T follicular helper cell (primary cell): ENCODE measurements at places on chromosomes 12 and 14.

DNA sequence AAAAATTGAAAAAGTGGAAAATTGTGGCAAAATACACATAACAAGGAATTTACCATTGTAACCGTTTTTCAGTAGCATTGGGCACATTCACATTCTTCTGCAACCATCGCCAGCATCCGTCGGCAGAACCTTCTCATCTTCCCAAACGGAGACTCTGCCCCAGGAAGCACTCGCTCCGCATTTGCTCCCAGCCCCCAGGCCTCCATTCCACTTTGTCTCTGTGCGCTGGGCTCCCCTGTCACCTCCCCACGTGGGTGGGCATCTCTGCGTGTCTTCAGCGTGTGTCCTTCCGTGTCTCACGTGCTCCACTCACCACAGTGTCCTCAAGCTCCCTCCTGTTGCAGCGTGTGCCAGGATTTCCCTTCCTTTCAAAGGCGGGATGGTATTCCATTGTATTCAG lies 9.9 kb downstream of the GPR132 start:
- DNase-seq = no peak

DNA sequence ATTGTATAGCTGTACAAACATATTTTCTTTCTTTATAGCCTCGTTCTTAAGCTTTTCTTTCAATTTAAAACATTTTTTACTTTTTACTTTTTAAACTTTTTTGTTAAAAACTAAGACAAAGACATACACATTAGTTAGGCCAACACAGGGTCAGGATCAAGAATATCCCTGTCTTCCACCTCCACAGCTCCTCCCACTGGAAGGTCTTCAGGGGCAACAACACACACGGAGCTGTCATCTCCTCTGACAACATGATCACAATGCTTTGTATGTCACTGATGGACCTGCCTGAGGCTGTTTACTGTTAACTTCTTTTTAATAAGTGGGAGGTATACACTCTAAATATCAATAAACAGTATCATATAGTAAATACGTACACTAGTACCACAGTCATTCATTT lies 191.3 kb downstream of the SYT10 start:
- DNase-seq = no peak

DNA sequence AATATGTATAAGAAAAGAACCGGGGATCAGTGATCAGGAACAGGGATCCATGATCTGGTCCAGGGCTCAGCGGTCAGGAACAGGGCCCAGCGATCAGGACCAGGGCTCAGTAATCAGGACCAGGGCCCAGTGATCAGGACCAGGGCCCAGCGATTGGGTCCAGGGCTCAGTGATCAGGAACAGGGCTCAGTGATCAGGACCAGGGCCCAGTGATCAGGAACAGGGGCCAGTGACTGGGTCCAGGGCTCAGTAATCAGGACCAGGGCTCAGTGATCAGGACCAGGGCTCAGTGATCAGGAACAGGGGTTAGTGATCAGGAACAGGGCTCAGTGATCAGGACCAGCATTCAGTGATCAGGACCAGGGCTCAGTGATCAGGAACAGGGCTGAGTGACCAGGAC lies 56.3 kb downstream of the TMEM121 start:
- DNase-seq = no peak

DNA sequence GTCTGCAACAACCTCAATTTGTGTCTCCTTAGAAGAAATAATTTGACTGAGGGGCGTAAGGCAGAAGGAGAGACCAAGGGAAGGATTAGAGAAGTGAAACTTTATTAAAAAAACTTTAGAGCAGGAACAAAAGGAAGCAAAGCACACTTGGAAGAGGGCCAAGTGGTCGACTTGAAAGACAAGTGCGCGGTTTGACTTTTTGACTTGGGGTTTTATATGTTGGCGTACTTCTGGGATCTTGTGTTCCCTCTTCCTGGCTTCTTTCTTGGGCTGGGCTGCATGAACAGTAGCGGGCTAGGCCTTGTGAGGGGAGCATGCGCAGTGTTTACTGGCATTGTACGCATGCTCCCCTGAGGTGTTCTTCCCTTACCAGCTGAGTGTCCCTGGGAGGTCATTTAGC lies 369.3 kb upstream of the DCN start:
- DNase-seq = no peak

- no peak for DNase-seq
Observed at GRCh38 chr14:84288781-84289180, 1241.2 kb upstream of the FLRT2 start.

DNA sequence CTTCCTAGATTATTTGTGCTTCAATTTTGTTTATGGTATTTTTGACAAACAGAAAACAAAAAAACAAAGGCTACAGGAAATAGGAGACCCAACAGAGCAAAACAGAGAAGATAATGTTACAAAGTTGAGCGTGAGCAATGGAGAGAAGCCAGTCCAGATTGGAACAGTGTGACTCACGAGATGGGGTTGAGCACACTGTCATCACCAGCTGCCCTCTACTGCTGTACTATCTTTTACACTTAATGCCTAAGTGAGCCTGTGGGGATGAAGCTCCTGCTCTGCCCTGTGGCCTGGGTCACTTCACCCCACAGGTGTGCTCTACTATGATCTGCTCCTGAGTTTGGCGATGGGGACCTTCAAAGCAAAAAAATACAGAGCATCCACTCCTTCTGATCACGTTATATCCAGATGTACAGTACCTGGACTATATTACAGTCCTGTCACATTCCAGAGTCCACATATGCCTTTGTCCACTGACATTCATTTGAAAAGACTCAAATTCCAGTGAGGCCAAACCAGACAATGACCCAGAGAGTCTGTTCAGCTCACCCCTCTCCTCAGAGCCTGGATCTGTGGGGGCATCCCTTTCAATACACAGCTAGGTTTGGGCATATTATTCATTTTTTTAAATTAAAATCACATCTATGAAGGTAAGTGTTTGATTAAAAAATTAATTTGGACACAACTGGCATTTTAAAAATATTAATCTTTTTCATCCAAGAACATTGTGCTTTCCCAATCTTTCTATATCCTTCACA lies 4.4 kb downstream of the IPO8 start:
- no peak for DNase-seq

DNA sequence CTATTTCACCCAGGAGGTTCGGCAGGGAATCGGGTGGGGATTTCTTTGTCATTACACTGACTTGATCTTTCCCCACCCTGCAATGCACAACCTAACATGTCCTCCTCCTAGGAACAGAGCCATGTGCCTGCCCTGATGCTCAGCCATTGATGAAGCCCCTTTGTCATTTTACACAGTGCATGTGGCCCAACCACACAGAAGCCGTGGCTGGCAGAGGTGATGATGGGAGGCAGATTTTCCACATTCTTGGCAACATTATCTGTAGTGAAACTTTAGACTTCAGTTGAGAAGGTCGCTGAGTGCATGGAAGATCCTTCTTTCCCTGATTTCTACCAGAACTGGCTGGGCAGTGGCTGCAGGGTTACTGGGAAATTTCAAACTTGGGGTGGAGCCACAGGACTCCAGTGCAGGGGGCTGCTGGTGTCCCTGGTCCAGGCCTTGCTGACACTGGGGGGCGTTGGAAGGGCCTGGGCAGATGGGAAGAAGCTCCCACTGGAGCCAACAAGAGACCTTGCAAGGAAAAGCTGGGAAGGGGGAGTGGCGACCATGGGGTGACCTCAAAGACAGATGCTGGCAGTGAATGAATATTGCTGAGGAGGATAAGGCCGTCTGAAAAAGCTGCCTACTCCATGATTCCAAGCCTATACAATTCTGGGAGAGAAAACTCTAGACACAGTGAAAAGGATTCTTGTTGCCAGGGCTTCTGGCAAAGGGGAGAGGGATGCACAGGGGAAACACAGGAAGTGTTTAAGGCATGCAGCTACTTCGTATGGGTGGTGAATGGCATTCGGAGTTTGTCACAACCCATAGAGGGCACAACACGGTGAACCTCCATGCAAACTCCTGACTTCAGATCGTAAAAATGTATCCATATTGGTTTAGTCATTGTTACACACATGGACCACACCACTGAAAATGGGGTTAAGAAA lies 41.8 kb upstream of the P2RX7 start:
- no peak for DNase-seq

GRCh38 chr12:31029468-31029867 lies 44.2 kb upstream of the DDX11 start:
- DNase-seq = no peak

- DNase-seq = no peak
Observed at GRCh38 chr12:129900306-129900705, 3.5 kb downstream of the TMEM132D start.

DNA sequence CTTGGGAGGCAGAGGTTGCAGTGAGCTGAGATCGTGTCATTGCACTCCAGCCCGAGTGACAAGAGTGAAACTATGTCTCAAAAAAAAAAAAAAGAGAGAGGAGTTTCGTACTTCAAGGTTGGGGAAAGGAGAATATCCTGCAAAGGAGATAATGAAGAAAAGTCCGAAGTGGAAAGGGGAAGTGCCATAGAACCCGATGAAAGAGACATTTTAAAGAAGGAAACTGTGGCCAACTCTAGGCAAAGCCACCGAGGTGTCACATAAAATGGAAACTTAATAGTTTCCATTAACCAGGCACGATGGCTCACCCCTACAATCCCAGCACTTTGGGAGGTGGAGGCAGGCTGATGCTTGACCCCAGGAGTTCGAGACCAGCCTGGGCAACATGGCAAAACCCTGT lies 15.0 kb upstream of the LTBP2 start:
- no peak for DNase-seq

DNA sequence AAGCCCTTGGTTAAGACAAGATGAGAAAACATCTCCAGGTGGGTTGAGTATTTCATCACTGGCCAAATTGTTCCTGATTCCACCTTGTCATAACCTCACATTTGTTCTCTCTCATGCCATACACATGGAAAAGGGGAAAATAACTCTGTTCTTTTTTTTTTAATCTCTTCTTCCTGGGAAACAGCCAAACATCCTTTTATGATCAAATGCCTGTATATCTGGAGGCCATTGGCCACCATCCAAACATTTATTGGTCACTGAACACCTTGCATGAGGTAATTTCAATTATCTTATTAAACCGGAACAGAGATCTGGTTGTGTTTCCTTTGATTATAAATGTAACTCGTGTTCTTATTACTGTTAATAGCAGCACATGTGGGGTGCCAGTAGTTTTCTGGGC lies 469.6 kb downstream of the NPAS3 start:
- no peak for DNase-seq

DNA sequence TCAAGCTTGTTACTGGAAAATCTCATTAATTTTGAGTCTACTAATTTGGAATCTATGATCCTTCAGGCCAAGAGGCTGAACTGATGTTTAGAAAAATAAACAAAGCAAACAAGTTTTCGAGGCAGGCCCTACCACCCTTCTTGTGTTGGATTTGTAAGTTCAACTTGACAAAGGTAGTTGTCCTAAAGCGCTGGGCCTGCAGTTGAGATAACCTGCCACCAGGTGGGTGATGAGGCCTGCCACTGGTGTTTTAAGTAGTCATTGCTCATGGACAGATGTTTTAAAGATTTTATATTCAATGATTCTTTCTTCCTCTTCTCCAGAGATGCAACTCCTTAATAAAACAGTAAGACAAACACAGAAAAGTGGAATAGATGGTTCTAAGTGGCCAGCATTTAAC lies 19.4 kb downstream of the ACVRL1 start:
- DNase-seq = peak; percentile 5

DNA sequence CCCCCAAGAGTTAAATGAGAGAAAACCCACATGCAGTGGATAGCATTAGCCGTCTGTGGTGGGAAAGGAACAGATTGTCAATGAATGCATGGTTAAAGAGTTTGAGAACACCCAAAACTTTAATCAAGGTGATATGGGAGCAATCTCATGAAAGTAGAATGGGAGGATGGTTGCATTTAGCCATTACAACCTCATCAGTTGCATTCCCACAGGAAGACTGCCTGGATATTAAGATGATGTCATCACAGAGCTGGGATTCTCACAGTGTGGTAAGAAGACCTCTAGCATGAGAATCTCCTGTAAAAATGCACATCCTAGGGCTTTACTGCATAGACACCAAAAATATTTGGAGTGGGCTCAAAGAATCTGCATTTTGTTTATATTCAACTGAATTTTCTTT lies 284.9 kb downstream of the RGS6 start:
- no peak for DNase-seq

- DNase-seq = peak; percentile 16
Observed at GRCh38 chr12:19129486-19130223, at the start of gene PLEKHA5. TSS of gene PLEKHA5 (plus strand) at chr12:19129733. CDS start at chr12:19129800, 67 bp downstream.

- no peak for DNase-seq
Observed at GRCh38 chr14:81222691-81223090, 1.9 kb upstream of the GTF2A1 start.

- no peak for DNase-seq
Observed at GRCh38 chr12:52035190-52035589, 16.1 kb upstream of the NR4A1 start.

GRCh38 chr14:99682809-99683618 lies 1.1 kb upstream of the CYP46A1 start:
- peak; percentile 68 for DNase-seq

GRCh38 chr14:26621807-26622560 lies 24.2 kb upstream of the NOVA1 start:
- no peak for DNase-seq

DNA sequence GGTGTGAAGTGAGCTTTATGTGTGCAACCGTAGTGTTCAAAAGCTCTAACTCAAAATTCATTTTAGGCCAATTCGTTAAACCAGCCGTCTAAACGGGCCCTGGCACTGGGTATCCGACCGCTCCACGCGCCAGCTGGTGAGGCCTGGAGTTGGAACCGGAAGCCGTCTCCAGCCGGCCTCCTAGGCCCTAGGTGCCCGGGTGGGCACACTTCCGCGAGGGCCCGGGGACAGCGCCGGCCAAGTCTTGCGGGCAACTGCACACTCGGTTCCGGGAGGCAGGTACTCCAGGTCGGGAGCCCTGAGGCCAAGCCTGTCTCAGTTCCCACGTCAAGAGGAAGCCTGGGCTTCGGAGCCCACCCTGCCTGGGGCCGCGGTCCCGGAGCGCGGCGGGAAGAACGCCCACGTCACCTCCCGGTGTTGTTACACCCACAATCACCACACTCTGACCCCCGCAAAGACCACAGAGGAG lies 16.2 kb downstream of the OTX2 start:
- DNase-seq = no peak

DNA sequence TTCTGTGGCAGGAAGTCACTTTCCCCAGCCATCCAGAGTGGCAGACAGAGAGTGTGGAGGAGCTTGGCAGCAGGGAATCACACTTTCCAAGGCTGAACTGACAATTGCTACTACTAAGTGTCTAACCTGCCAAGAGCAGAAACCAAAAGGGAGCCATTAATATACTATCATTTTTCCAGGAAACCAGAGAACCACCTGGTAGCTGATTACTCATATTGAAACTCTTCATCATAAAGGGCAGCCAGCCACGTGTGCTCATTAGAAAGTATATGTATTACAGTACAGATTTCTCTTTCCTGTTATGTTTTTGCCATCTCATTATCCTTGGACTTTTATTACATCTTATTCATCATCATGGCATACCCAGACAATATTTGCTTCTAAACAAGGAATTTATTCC lies 374.9 kb downstream of the GXYLT1 start:
- no peak for DNase-seq

GRCh38 chr12:124368421-124369032 lies 73.6 kb downstream of the RFLNA start:
- DNase-seq = no peak

GRCh38 chr14:52650774-52651173 lies 44.6 kb downstream of the ERO1A start:
- no peak for DNase-seq
